ENCODE measurements at places on chromosomes 12 and 14. TPM values are rescaled to one million over a fixed set of nuclear protein-coding genes. Genes with fewer than 3 reads are reported as not detected.
A peak's percentile ranks its signal among the peaks of the same experiment; 100 is the strongest.

NOVA1 gene
- 11.1 TPM for total RNA-seq

GRCh38 chr14:100313464-100314230, 7.4 kb upstream of the SLC25A29 start:
- no peaks in the 10 kb centered on the region for H3K27me3 ChIP-seq
- peak overlapping the region; percentile 49 for H3K27ac ChIP-seq
- H3K36me3 ChIP-seq = no peaks in the 10 kb centered on the region

- H3K4me3 ChIP-seq = no peak overlapping the region
- DNase-seq = no peak
- H3K36me3 ChIP-seq = no peaks in the 10 kb centered on the region
- H3K27me3 ChIP-seq = no peaks in the 10 kb centered on the region
- no peaks in the 10 kb centered on the region for H3K4me1 ChIP-seq
Measured at GRCh38 chr12:102429211-102430154, 50.9 kb downstream of the IGF1 start.

TMEM132C gene
- 1.8 TPM for total RNA-seq

NGB gene
- not detected for total RNA-seq

AJUBA gene
- 39.3 TPM for total RNA-seq

GRCh38 chr12:44563486-44563885, 312.6 kb downstream of the NELL2 start:
- H3K27ac ChIP-seq = no peak overlapping the region
- H3K4me1 ChIP-seq = no peaks in the 10 kb centered on the region
- H3K36me3 ChIP-seq = no peaks in the 10 kb centered on the region
- H3K27me3 ChIP-seq = no peaks in the 10 kb centered on the region

- H3K4me3 ChIP-seq = no peak overlapping the region
- no peaks in the 10 kb centered on the region for H3K36me3 ChIP-seq
- no peak overlapping the region for H3K27ac ChIP-seq
Measured at GRCh38 chr12:101582937-101583336, 11.8 kb upstream of the MYBPC1 start.

DNA sequence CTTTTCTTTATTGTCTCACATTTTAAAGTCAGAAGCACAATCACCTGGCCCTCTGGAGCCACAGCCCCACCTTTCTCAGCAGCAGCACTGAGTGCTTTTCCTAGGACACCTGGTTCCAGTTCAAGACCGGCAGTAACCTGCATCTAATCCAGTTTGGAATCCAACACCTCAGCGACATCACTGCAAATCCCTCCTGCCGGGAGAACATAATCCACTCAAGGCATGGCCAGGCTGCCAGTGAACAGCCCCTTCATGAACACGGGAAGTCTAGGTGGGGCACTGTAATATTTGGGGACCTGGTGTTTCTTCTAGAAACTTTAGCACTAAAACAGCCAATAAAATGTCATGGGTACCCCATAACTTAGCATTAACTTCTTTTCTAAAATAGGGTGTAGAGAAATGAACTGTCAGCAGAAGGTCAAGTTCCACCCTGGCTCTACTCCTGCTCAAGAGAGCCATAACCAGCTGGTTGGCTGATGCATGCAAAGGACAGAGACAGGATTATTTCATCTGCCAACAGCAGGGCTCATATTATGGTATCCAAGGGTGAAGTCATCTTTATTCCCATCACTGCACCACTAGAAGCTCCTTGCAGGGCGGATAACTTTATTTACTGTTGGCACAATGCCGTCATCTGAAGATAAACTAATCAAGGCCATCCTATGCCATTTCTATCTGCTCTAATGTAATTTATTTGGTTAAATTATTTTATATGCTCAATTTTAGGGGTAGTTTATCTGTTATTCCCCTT, 76.7 kb downstream of the TTC7B start:
- no peaks in the 10 kb centered on the region for H3K27me3 ChIP-seq
- no peak overlapping the region for H3K4me3 ChIP-seq
- no peaks in the 10 kb centered on the region for H3K4me1 ChIP-seq
- no peak overlapping the region for H3K27ac ChIP-seq
- DNase-seq = no peak
- no peaks in the 10 kb centered on the region for H3K36me3 ChIP-seq

- peaks cover 8% of the 10 kb centered on the region for H3K36me3 ChIP-seq
- no peak for DNase-seq
- H3K27ac ChIP-seq = no peak overlapping the region
- no peaks in the 10 kb centered on the region for H3K27me3 ChIP-seq
- H3K4me1 ChIP-seq = peaks cover 4% of the 10 kb centered on the region
Measured at GRCh38 chr14:22579236-22579635, 9.8 kb downstream of the DAD1 start.

USP44 gene
- total RNA-seq = 0.28 TPM

RNASE7 gene
- total RNA-seq = not detected

DNA sequence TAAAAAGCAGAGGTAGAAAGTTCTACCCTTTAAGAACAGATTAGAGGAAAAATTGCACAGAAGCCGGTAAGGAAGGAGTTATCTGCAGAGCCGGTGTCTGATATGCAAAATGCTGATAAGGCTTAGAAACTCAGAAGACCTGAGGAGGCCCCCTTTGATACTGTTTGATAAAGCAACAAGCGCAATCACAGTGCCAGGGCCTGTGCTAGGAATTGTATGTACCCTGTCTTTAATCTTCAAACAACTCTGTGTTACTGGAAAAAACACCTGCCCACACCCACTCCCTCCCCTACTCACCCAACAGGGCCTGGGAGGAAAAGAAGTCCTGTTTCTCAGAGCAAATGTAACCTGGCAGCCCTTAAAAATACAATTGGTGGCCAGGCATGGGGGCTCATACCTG, 112.7 kb upstream of the FUT8 start:
- no peaks in the 10 kb centered on the region for H3K27me3 ChIP-seq
- H3K4me1 ChIP-seq = peaks cover 16% of the 10 kb centered on the region
- peak overlapping the region; percentile 14 for H3K27ac ChIP-seq
- H3K4me3 ChIP-seq = no peak overlapping the region

- no peak for DNase-seq
- no peaks in the 10 kb centered on the region for H3K27me3 ChIP-seq
- no peaks in the 10 kb centered on the region for H3K4me1 ChIP-seq
- H3K36me3 ChIP-seq = peaks cover 37% of the 10 kb centered on the region
- H3K4me3 ChIP-seq = no peak overlapping the region
Measured at GRCh38 chr12:132053338-132054330, 90.5 kb downstream of the DDX51 start.

DNA sequence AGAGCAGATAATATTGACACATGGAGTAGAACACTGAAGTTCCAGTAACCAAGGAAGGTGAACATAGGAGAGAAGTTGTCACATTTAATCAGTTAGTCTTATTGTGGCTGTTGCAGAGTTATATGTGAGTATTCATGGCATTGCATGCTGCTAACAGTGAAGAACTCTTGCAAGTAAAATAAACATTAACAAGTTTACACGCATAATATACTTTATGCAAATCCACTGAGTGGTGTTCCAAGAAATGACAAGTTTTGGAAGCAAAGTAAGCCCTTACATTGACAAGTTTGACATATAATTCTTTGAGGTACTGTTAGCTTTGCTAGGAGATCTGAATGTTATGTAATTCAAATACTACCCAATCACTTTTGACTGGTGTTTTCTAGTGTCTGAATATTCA, 125.6 kb downstream of the ANKS1B start:
- no peaks in the 10 kb centered on the region for H3K36me3 ChIP-seq
- H3K27ac ChIP-seq = no peak overlapping the region
- H3K27me3 ChIP-seq = no peaks in the 10 kb centered on the region

GRCh38 chr12:65430006-65430405, 151.5 kb downstream of the MSRB3 start:
- DNase-seq = no peak
- no peaks in the 10 kb centered on the region for H3K27me3 ChIP-seq
- peak overlapping the region; percentile 42 for H3K27ac ChIP-seq
- H3K4me1 ChIP-seq = peaks cover 10% of the 10 kb centered on the region

- no peak overlapping the region for H3K27ac ChIP-seq
- no peaks in the 10 kb centered on the region for H3K27me3 ChIP-seq
- peak; percentile 62 for DNase-seq
- H3K36me3 ChIP-seq = no peaks in the 10 kb centered on the region
- H3K4me3 ChIP-seq = no peak overlapping the region
- H3K4me1 ChIP-seq = no peaks in the 10 kb centered on the region
Measured at GRCh38 chr14:65961004-65961403, 525.2 kb upstream of the CCDC196 start.

CCDC196 gene
- not detected for total RNA-seq

C12orf76 gene
- total RNA-seq = 24.8 TPM

AKAP5 gene
- total RNA-seq = 0.63 TPM

PEBP1 gene
- 408 TPM for total RNA-seq

GRCh38 chr14:55302367-55303124, 31.3 kb downstream of the FBXO34 start:
- no peak for DNase-seq
- peak overlapping the region; percentile 88 for H3K27ac ChIP-seq
- peaks cover 30% of the 10 kb centered on the region for H3K4me1 ChIP-seq
- H3K27me3 ChIP-seq = no peaks in the 10 kb centered on the region
- H3K36me3 ChIP-seq = no peaks in the 10 kb centered on the region

- no peak overlapping the region for H3K4me3 ChIP-seq
- peaks cover 2% of the 10 kb centered on the region for H3K27me3 ChIP-seq
- peak; percentile 71 for DNase-seq
- no peaks in the 10 kb centered on the region for H3K4me1 ChIP-seq
- H3K36me3 ChIP-seq = no peaks in the 10 kb centered on the region
Measured at GRCh38 chr14:100662879-100663760, 63.6 kb upstream of the DLK1 start.
